NCI-H1436 treated with DMSO at 0.1 percent for 48 hours (cell line): ENCODE measurements at places on chromosomes 16 and 17.

DNA sequence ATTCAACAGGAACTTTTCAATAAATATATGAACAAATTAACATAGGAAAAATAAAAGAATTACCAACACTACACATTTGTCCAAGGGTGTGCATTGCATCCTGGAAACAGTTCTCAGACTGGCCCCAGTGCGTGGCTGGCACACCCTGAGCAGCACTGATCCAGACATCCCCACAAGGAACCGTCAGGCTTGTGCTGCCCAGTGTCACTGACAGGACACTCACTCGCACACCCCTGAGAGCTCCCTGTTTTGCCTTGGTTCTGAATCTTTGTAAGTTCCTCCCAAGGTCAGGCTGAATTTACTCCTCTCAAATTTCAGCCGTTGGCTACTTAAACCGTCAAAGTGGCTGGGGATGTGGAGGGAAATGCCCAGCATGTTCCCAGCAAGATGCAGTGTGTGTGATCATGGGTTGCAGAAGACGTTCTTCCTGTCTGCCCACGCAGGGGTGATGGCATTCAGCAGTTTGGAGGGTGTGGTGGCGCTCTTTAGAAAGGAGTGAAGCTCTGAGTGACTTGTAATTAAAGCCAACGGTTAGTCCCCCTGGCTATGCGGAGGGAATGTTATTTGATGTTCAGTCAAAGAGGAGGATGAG is 1.7 kb downstream of the MT2A start:
- no peak for DNase-seq

DNA sequence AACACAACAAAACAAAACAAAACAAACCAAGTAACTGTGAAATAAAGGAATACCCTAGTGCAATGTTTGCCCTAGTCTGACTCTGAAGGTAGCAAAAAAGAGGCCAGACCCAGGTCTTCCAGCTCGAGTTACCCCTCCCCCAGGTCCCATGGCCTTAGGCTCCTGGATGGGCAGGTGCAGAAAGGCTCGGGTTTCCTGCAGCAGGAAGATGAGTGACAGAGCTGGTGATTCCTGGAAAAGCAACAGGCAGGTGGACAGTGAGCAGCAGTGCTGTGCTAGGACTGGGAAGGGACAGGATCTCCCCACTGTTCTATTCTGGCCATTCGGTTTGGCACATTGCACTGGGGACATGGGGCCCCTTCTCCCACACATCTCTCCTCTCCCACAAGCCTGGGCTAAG is 42.9 kb upstream of the MRTFB start:
- DNase-seq: no peak

DNA sequence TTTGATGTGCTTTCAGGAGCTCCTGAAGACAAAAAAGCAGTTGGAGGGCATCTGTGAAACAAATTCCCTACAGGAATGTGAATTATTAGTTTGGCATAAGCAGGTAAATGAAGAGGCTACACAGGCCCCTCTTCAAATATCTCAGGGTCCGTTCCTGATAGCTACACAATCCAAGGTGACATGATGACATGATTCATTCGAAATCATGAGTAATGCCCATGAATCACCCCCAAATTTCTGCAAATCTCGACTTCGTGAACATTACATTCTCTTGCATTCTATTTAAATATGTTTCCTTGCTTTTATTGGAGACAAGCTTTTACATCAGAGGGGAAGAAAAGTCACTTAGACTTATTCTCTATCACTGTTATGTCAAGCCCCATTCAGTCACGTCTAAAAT is 22.3 kb downstream of the GAN start:
- DNase-seq: no peak

GRCh38 chr16:84813141-84813934 is 6.4 kb upstream of the CRISPLD2 start:
- DNase-seq: no peak

DNA sequence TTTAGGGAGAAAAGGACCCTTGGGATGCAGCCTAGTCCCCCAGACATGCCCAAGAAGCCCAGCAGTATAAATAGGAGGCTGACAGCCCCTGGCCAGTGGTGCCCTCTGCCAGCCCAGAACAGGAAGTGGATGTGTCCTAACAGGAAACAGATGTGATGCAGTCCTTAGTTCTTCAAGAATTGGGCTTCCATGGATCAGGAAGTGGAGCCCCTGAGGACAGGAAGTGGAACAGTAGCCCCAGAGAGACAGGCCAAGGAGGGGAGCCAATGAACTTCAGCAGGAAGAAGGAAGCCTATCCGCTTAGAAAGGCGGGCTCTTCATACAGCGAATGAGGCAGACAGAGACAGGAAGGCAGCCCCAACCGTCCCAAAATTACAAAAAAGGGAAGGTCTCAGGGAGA is 7.2 kb downstream of the CTF1 start:
- DNase-seq: no peak

DNA sequence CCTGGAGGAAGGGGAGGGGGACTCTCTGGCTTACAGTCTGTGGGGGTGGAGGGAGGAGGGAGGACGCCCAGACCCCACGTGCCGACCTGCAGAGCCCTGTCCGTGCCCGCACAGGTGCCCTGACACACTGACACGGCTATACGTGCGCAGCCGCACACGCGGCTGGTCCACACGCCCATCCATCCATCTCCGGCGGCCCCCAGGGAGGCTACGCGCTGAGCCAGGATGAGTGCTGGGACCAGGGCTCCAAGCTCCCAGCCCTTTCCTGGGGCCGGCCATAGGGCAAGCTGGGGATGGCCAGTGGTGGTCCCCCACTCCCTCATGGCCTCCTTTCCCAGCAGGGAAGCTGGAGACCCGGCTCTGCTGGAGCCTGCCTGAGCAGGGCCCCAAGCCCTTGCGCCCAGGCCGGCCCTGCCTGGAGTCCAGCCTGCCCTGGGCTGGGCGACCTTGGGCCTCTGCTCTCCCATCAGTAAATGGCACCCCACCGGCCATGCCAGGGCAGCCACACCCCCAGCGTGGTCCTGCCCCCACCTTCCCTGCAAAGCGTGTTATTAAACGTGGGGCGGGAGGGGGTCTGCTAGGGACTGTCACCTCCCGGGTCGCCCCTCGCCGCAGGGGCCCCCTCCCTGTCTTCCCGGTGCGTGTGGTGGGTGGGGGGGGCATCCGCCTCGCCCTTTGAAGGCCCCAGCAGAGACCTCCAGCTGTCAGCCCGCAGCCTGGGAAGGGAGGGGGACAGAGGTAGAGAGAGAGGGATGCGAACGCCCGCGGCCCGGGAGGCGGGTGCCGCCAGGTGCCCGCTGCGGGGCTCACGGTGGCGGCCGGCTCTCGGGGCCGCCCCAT is 863 bp downstream of the CASKIN1 start:
- DNase-seq: no peak

DNA sequence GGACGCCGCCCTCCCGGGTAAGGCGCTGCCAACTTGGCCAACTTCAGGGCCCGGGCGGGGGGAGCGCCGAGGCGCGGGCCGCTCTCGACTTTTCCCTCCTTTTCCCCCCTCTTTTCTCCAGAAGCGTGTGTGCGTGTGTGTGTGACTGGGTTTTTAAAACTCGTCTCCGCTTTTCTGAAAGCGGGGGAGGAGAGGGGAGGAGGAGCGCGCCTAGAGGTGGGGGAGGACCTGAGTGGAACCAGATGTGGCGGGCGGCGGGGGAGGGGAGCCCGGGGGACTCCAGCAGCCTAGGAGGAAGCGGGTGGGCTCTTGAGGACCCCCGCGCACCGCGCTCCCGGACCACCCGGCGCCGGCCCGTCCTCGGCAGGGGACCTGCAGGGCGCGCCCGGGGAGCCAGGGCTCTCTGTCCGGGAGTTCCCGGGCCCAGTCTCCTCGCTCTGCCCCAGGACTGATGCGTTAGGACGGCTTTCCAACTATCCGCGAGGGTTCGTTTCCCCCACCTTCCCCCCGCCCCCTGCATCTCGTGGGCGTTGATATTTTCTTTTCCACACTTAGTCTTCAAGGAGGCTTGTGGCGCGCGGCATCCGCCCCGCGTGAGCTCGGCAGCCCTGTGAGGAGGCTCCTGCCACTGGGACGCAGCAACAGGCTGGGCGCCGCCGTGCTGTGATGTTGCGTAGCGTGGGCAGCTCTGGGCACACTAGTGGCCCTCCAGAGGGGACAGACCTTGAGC is 599 bp downstream of the MRC2 start:
- DNase-seq: no peak

- DNase-seq: no peak
These were observed 30.7 kb upstream of the METTL9 start for GRCh38 chr16:21568502-21569189.

GRCh38 chr17:16121915-16122314 is 93.4 kb downstream of the NCOR1 start:
- DNase-seq: no peak
